GM12891 (cell line): ENCODE measurements at places on chromosomes 16 and 17.

DNA sequence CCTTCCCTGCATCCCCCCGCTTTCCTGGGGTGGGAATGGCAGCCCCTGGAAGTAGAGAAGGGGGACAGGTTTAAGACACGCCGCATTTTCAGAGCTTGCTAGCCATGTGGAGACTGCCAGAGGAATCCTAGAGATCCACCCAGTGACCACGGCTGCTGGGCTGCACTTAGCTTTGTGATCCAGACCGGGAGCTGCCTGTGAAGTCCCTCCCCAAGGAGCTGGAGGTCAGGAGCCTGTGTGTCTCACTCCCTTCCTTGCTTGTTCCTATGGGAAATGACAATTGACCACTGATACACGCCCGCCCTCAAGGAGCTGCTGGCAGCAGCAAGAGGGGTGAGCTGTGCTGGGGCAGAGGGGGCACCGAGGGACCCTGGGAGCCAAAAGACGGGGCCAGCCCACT is 73.7 kb downstream of the SREBF1 start:
- no peak for DNase-seq

GRCh38 chr16:78183437-78184237 is 84.2 kb downstream of the WWOX start:
- no peak for DNase-seq

DNA sequence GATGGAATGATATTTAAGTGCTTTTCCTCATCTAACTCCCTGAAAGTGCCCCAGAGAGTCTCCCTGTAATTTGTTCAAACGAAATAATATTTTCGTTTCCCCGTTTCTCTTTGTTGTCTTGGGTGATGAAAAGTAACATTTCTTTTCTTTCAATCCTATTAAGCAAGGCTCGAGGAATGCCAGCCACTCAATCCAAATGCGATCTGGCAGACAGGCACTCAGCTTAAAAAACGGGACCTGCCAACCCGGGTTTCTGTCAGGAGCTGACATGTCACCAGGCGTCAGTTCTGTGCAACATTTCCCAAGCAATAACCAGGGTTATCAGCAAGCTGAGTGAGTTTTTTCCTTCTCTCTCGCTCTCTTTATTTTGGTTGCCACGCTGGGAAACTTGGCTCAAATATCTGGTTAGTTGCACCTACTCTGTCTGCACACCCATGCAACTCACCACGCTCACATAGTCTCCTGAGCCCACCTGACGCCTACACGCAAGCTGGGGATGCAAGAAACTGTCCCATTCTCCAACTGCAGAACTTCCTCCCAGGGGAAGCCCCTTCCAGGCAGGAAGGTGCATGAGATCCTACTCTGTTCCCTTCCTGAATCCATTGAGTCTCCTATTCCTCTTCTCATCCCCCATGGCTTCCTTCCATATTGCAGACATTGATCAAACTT is 208.2 kb downstream of the C16orf78 start:
- no peak for DNase-seq

GRCh38 chr17:31570951-31571892 is 179.7 kb downstream of the RAB11FIP4 start:
- DNase-seq: no peak

GRCh38 chr16:73796241-73796640 is 500.4 kb upstream of the PSMD7 start:
- no peak for DNase-seq

DNA sequence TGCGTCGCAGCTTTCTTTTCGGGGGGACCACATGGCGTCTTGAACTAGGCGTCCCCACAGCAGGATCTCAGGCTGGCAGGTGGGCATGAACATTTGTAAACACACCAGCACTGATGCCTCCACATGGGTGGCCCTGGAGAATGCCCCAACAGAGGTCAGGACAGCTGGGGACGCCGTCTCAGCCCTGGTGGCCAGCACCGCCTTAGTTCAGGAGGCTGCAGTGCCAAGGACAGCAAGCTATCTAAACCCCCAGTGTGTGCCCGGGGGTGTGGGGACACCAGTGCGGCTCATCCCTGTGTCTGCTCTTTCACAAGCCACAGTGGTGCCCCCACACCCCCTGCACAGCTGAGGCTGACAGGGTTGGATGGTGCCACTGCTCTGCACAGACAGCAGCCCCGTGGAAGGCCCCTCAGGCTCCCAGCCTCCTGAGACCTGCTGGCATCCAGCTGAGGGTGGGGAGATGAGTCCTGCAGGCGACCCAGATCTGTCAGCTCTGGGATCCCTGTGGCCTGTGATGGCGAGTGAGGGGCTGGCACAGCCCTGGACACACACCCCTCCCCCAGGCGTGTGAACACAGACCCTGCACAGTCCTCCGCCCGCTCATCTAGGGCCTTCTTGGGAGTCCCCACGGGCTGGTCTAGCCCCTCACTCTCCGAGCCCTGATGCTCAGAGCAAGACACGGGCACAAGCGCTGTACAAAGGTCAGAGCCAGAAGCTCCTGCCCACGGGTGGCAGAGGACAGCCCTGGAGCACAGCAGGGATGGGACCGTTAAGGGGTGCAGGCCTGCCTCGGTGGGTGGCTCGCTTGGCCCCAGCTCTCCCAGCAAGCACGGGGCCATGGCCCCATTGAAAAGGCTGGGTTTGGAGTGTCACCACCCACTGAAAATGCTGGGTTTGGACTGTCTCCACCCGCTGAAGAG is 10.7 kb downstream of the FSCN2 start:
- no peak for DNase-seq

- DNase-seq: no peak
Measured at GRCh38 chr16:48099455-48099854, 56.3 kb downstream of the ABCC12 start.

DNA sequence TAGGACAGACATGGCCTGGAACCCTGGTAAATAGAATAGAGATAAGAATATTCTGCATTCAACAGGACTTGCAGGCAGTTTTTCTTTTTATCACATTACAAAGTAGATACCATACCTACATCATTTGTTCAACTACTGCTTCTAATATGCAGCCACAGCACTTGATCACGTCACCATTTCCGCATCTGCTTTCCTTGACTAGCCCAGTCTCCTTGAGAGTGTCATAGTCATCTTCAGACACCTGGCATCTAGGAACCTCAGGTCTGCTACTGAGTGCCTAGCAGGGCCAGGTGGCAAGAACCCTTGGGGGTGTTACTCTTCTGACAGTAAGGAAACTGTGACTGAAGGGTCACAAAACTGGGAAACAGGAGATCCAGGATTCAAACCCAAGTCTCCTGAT is 93.2 kb upstream of the TOB1 start:
- no peak for DNase-seq

- no peak for DNase-seq
Measured at GRCh38 chr17:82200135-82200534, 12.5 kb downstream of the CCDC57 start.

- DNase-seq: no peak
Measured at GRCh38 chr17:44871556-44871955, 23.9 kb downstream of the HIGD1B start.

GRCh38 chr17:57835333-57835900 is 14.4 kb downstream of the MRPS23 start:
- no peak for DNase-seq

DNA sequence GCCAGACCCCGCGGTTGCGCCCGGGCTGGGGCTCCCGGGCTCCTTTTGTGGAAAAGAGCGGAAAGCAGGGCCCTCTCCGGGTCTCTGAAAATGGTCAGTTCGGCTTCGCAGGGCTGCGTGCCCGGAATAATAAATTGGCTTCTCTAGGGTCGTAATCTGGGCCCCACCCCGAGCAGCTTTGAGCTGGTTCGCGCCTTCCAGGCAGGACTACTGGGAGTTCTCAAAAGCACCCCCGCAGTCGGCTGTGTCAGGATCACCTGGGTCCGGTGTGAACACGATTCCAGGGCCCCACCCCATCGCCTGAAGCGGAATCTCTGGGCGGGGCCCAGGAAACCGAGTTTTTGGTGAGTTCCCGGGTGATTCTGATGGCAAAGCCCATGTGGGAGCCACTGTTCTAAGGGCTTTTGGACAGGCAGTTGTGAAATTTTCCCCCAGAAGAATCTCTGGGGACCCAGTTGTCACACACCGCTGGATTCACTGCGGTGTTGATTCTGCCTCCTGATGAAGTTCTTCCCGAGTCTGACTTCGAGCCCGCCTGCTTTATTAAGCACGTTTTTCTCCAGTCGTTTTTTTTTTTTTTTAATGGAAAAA is 77.0 kb downstream of the MRC2 start:
- DNase-seq: no peak

- DNase-seq: no peak
Measured at GRCh38 chr17:63996430-63997182, 1.5 kb upstream of the PRR29 start.

GRCh38 chr16:81896902-81897301 is 114.4 kb downstream of the SDR42E1 start:
- no peak for DNase-seq

DNA sequence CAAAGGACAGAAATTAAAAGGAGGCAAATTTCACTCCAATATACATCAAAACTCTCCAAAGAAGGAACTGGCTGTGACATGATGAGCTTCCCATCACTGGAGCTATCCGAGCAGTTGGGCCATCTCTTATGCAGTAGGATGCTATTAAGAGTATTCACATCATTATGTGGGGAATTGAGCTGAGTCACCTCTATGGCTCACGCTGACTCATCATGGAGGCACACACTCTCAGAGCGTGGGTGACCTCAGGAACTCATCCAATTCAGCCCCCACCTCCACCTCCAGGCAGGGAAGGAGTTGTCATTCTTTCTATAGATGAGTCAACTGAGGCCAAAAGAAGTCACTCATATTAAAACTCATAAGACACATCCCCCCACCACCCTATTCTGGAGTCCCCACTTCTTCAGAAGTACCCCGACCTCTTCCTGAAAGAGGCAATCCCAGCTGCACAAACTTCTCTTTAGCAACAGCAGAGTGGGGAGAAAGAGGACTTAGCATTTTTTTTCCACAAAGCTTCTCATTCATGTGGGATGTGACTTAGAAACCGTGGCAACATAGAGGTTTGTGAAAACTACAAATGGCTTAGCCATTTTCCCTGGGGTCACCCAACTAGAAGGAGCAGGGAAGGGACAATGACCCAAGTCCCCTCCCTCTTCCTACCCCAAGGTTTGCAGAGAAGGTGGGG is 32.5 kb downstream of the ABCC12 start:
- DNase-seq: no peak

- no peak for DNase-seq
Measured at GRCh38 chr17:63760771-63761539, 12.4 kb downstream of the CCDC47 start.

GRCh38 chr16:75931043-75931442 is 204.8 kb upstream of the CPHXL start:
- no peak for DNase-seq

GRCh38 chr17:32285746-32286517 is 20.3 kb downstream of the RHBDL3 start:
- no peak for DNase-seq

DNA sequence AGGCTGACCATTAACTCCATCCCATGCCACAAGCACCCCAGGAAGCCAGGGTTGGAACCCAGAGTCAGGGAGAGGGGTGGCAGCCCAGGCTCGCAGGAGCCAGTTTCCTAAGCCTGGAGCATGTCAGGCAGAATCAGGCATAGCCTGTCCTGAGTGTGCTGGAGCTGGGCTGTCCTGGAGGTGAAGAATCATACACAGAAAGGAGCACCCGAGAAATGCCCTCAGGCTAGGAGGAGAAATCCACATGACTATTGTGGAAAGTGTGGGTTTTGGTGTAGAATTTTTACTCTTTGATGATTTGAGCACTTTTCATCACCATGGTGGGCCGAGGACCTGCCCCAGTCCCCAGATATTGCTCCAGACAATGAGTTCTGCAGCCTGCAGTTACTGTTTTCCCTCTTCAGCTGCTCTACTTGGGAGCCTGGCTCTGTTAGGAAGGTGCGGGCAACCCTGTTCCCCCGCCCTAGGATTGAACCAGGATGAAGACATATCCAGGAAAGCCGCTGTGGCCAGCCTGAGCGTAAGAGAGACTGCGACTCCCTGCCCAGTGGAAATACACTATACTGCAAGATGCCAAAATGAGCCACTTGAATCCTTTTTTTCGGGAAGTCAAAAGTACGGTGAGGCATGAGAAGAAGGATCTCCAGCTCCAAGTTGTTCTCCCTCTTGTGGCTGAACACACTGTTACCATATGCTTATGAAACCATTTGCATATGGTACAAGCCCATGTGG is 29.0 kb upstream of the HEATR6 start:
- DNase-seq: no peak

GRCh38 chr17:6666077-6666521 is 14.5 kb downstream of the C17orf100 start:
- DNase-seq: peak; percentile 49

DNA sequence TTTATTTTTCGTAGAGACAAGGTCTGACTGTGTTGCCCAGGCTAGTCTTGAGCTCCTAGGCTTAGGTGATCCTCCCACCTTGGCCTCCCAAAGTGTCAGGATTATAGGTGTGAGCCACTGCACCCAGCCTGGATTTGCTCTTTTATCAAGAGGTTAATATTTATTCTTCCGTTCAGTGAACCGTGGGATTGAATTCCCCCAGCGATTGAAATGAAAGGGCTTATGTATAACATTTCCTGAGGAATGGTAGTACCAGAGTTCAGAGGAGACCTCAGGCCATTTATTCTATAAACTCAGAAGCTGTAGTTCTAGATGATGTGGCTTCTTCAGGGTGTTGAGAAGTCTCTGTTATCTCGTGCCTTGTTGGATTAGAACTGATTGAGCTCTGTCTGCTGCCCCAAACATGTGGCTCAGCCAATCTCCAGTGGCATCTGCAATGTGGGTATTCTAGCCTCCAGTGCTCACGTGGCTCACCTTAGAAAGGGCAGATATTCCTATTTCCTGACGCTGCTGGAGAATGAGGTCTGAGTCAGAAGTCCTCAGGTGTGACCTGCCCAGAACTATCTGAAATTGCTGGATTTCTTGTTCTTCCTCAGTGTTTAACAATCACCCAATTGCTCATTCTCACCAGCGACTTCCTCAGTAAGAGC is 22.5 kb downstream of the HMOX2 start:
- no peak for DNase-seq

GRCh38 chr16:56609463-56609921 is 1.1 kb downstream of the MT2A start:
- DNase-seq: peak; percentile 57

DNA sequence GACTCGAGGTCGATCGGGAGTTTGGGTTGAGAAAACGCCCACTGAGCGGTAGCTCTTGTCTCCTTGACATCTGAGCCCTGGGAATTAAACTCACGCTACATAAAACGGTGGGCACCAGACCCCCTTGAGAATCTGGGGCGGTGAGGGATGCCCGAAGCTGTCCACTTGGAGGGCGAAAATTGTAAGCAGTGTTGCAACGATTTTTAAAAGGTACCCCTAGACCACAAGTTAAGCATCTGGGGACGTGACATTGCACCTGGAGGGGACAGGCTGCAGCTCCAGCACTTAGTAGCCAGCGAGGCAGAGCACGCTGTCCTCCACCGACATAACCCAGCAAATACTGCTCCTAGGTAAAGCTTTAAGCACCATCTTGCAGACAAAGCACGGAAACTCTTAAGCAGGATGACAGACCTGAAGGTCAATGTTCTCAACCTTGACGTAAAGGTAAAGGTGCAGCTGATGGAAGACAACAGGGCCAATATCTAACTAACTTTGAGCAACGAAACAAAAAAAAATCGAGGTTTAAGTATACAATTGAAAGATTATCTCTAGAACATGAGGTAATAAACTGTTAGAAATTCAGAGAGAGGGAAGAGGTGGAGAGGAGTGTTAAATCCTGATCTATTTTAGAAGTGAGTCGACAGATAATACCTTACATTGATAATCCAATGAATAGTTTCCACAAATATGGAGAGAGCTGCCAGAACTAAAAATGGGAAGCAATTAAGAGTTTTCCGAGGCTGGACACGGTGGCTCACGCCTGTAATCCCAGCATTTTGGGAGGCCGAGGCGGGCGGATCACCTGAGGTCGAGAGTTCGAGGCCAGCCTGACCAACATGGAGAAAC is 921 bp upstream of the CDR2 start:
- DNase-seq: no peak
